ENCODE measurements at places on chromosomes 3 and 15. TPM values are rescaled to one million over a fixed set of nuclear protein-coding genes. Genes with fewer than 3 reads are reported as not detected.

DNA sequence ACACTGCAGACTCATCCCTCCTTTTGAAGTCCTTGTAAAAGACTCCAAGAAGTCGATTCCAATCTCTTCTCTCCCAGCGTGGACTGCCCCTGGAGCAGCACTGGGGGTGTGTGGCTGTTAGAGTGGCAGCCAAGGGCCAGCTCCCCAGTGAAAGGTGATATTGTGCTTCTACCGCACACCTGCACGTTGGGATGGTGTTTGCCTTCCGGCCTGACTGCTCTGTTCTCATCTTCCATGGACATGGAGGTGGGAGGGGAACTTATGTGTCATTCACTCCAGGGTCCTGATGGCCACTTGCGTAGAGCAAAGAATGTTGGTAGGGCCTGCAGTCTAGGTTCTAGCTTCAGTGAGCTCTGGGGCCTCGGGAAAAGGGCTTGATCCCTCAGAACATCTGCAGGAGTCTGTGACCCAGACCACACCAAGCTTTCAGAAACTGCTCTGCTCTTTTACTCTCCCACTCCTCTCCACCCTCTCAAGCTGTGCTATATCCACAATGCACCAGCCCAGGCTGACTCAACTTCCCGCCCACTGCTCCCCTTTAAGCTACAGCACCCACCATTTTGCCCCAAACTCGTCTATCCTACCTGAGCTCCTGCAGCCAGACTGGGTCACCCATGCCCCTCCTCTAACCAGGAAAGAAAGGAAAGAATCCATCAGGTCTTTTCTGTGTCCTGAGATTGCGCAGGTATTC is 31.3 kb downstream of the LIPC start:
- no peaks in the 10 kb centered on the region for H3K36me3 ChIP-seq
- no peak overlapping the region for H3K4me3 ChIP-seq
- H3K4me1 ChIP-seq, result peaks cover 10% of the 10 kb centered on the region
- no peaks in the 10 kb centered on the region for H3K27me3 ChIP-seq
- no peak for DNase-seq
- no peak overlapping the region for H3K27ac ChIP-seq

GRCh38 chr3:46435081-46435726 is 28.1 kb downstream of the CCRL2 start:
- DNase-seq, result no peak
- H3K27me3 ChIP-seq, result peaks cover 6% of the 10 kb centered on the region
- peaks cover 2% of the 10 kb centered on the region for H3K4me1 ChIP-seq
- H3K36me3 ChIP-seq, result peaks cover 30% of the 10 kb centered on the region

GRCh38 chr3:65343736-65344135 is 655.9 kb upstream of the ADAMTS9 start:
- H3K27ac ChIP-seq, result no peak overlapping the region
- H3K27me3 ChIP-seq, result no peaks in the 10 kb centered on the region
- no peak for DNase-seq
- no peak overlapping the region for H3K4me3 ChIP-seq
- peaks cover 50% of the 10 kb centered on the region for H3K4me1 ChIP-seq

GRCh38 chr3:48503401-48504050 is 448 bp downstream of the SHISA5 start:
- peak overlapping the region; percentile 82 for H3K4me3 ChIP-seq
- DNase-seq, result peak; percentile 57
- no peaks in the 10 kb centered on the region for H3K27me3 ChIP-seq
- H3K4me1 ChIP-seq, result peaks cover 36% of the 10 kb centered on the region

DNA sequence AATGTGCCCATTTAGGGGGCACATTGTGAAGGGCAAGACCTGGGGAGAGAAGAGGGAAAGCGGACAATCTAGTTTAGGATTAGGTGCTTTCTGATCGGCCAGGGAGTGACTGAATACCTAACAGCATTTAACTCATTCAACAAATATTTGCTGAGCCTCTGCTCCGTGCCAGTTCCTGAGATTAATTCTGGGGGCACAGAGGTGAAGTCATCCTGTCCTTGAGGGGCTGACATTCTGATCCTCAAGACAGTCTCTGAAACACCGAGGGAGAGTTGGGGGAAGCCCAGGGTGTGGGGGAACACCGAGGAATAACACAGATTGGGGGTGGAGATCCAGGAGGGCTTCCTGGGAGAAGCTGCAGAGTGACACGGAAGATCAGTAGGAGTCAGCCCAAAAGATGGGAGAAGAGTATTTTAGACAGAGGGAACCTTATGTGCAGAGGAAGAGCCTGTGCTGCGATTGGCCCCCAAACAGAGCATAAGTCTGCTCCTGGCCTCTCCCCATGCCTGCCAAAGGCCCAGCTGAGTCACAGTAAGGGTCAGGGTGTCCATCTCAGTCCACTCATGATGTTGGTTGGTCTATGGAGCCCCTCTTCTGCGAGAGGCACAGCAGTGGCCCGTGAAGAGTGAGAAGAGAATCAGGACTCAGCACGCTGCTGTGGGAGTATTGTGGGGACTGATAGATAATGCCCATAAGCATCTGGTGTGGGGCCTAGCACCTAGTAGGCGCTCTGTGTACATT is 60.2 kb downstream of the AMOTL2 start:
- peak overlapping the region; percentile 67 for H3K4me3 ChIP-seq
- H3K4me1 ChIP-seq, result peaks cover 36% of the 10 kb centered on the region
- peaks cover 20% of the 10 kb centered on the region for H3K27me3 ChIP-seq
- no peaks in the 10 kb centered on the region for H3K36me3 ChIP-seq
- H3K27ac ChIP-seq, result no peak overlapping the region

GRCh38 chr15:76204916-76205460 is 106.3 kb downstream of the ETFA start:
- no peak overlapping the region for H3K4me3 ChIP-seq
- H3K27ac ChIP-seq, result no peak overlapping the region
- no peaks in the 10 kb centered on the region for H3K36me3 ChIP-seq
- no peak for DNase-seq
- peaks cover 12% of the 10 kb centered on the region for H3K4me1 ChIP-seq

DNA sequence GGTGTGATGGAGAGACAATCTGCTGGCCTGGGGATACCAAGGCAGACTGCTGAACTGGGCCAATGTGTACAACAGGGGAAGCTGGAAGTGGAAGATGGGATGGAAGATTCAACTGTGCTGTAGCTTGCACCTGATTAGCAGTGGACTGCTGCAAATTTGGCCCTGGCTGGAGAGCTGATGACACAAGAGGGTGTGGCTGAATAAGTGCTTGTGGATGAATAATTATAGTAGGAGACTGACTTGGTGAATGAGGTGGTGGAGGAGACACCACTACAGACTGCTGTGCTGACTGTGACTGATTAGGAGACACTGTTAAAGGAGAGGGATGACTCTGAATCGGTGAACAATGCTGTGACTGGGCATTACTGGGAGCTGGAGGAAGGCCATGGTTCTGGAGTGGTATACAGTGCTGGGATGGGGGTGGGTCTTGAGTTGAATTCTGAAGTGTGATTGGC is 52.5 kb downstream of the PHC3 start:
- no peaks in the 10 kb centered on the region for H3K4me1 ChIP-seq
- H3K27me3 ChIP-seq, result no peaks in the 10 kb centered on the region
- H3K4me3 ChIP-seq, result no peak overlapping the region
- H3K36me3 ChIP-seq, result peaks cover 31% of the 10 kb centered on the region
- H3K27ac ChIP-seq, result peak overlapping the region; percentile 51

GRCh38 chr3:191360620-191361019 is 30.3 kb upstream of the UTS2B start:
- no peak overlapping the region for H3K27ac ChIP-seq
- no peaks in the 10 kb centered on the region for H3K27me3 ChIP-seq
- H3K4me1 ChIP-seq, result peaks cover 81% of the 10 kb centered on the region
- H3K4me3 ChIP-seq, result no peak overlapping the region
- H3K36me3 ChIP-seq, result peaks cover 21% of the 10 kb centered on the region

- H3K4me3 ChIP-seq, result no peak overlapping the region
- H3K27ac ChIP-seq, result no peak overlapping the region
- H3K4me1 ChIP-seq, result peaks cover 6% of the 10 kb centered on the region
- H3K27me3 ChIP-seq, result no peaks in the 10 kb centered on the region
Measured at GRCh38 chr3:40720341-40720740, 195.6 kb downstream of the ZNF621 start.

GRCh38 chr15:62417439-62417838 is 252.4 kb upstream of the C2CD4B start:
- H3K4me3 ChIP-seq, result no peak overlapping the region
- H3K27me3 ChIP-seq, result no peaks in the 10 kb centered on the region
- DNase-seq, result no peak
- no peak overlapping the region for H3K27ac ChIP-seq
- peaks cover 45% of the 10 kb centered on the region for H3K4me1 ChIP-seq

DNA sequence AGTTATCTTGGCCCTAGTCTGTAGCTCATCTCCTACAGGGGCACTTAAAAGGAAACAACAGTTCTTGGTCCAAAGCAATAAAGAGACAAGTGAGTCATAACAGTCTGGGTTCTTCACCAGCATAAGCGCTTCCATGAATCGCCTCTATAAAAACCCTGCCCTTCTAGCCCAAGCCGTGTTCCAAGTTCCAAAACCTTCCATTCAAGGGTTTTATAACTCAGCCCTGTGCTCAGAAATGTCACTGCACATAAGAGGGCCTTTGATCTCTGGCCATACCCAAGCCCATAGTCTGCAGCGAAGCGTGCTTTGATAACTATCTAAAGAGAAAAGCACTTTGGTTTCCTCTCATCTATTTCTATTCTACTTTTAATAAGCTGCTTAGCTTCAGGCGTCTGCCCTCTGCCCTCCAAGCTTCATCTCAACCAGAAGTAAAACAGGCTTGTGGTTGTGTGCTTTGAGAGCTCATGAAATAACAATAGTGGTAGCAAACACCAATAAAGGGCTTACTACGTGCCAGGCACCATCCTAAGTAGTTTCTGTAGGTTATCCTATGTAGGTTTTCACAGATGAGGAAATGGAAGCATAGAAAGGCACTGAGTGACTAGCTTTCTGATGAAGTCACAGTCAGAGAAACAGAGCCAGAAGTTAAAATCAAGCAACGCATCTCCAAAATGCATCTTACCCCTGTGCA is 64.0 kb upstream of the AKAP13 start:
- no peak overlapping the region for H3K27ac ChIP-seq
- no peaks in the 10 kb centered on the region for H3K27me3 ChIP-seq
- no peak for DNase-seq
- H3K4me3 ChIP-seq, result no peak overlapping the region

GRCh38 chr3:46135475-46135874 is 72.6 kb downstream of the CCR1 start:
- H3K4me1 ChIP-seq, result no peaks in the 10 kb centered on the region
- no peaks in the 10 kb centered on the region for H3K27me3 ChIP-seq
- no peaks in the 10 kb centered on the region for H3K36me3 ChIP-seq
- no peak overlapping the region for H3K4me3 ChIP-seq
- no peak overlapping the region for H3K27ac ChIP-seq

GRCh38 chr3:160921020-160921635 is 165.1 kb downstream of the PPM1L start:
- H3K27ac ChIP-seq, result no peak overlapping the region
- DNase-seq, result peak; percentile 20
- H3K4me1 ChIP-seq, result peaks cover 8% of the 10 kb centered on the region
- H3K27me3 ChIP-seq, result no peaks in the 10 kb centered on the region
- H3K4me3 ChIP-seq, result no peak overlapping the region

DNA sequence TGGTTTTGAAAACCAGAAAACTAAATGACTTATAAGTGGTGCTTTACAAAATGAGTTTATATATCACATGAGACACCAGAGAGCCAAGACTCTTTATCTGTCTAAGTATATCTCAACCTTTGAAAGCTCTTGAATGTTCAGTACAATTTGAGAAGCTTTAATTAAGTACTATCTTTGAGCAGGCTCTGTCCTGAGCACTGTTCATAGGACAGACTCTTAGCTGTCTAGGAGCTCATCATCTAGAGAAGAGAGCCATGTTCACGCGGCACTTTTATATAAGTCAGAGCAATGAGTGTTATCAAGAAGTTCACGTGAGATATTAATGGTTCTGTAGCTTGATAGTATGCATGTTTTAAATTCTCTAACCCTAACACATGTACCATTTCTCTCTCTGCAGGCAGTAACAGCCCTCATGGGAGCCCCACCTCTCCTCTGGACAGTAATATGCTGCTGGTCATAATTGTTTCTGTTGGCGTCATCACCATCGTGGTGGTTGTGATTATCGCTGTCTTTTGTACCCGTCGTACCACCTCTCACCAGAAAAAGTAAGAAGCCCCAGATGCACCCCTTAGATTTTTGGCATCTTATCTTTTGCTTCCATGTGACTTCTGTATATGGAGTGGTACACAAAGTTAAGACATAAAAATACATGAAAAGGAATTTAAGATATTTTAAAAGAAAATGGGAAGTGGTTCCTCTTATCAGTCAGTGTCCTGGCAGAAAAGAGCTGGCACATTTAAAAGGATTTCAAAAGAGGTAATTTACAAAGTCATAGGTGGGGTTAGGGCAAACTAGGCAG is 86.0 kb downstream of the HCN4 start:
- H3K27me3 ChIP-seq, result no peaks in the 10 kb centered on the region
- no peak overlapping the region for H3K4me3 ChIP-seq
- no peak overlapping the region for H3K27ac ChIP-seq
- H3K36me3 ChIP-seq, result peaks cover 12% of the 10 kb centered on the region
- H3K4me1 ChIP-seq, result no peaks in the 10 kb centered on the region

- H3K27ac ChIP-seq, result 0 out of 2 replicates have a peak overlapping the region, but pooled peaks have one; percentile 48
- H3K36me3 ChIP-seq, result peaks cover 59% of the 10 kb centered on the region
- no peaks in the 10 kb centered on the region for H3K4me1 ChIP-seq
- H3K4me3 ChIP-seq, result no peak overlapping the region
Measured at GRCh38 chr3:48934333-48934991, 15.8 kb downstream of the ARIH2 start.

DNA sequence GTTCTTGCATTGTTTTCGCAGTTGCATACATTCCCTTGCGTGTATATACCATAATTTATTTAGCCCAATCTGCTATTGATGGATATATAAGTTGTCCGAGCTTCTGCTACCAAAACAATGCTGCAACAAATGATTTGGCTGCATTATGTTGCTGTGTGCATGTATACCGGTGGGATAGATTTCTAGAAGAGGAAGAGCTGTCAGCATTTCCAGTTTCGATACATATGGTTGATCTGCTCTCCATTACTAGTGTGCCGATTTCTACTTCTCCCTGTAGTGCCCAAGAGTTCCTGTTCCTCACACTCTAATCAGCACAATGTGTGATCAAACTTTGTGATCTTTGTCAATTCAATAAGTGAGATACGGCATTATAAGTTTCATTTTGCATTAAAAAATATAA is 92.8 kb upstream of the NMNAT3 start:
- no peak overlapping the region for H3K4me3 ChIP-seq
- no peaks in the 10 kb centered on the region for H3K27me3 ChIP-seq
- no peak overlapping the region for H3K27ac ChIP-seq
- no peaks in the 10 kb centered on the region for H3K36me3 ChIP-seq
- no peak for DNase-seq

TCAIM gene
- total RNA-seq, result 18.9 TPM

KIF15 gene
- total RNA-seq, result 18.4 TPM

FOXB1 gene
- 10.8 TPM for total RNA-seq

FRMD5 gene
- 14.1 TPM for total RNA-seq

CCRL2 gene
- total RNA-seq, result not detected

NR2E3 gene
- 0.57 TPM for total RNA-seq

AMOTL2 gene
- 76.9 TPM for total RNA-seq

CCDC54 gene
- not detected for total RNA-seq

SLC9C1 gene
- 2.5 TPM for total RNA-seq

BNIP2 gene
- 40.3 TPM for total RNA-seq

ERICH6 gene
- total RNA-seq, result not detected
